ENCODE measurements at places on chromosomes 1 and 21.

GRCh38 chr1:195328681-195329080 is 1279.6 kb downstream of the KCNT2 start:
- no peak for DNase-seq

- DNase-seq: no peak
Observed at GRCh38 chr1:151001602-151002001, 5.1 kb downstream of the MINDY1 start.

GRCh38 chr1:46714976-46715375 is 3.9 kb downstream of the EFCAB14 start:
- DNase-seq: no peak

DNA sequence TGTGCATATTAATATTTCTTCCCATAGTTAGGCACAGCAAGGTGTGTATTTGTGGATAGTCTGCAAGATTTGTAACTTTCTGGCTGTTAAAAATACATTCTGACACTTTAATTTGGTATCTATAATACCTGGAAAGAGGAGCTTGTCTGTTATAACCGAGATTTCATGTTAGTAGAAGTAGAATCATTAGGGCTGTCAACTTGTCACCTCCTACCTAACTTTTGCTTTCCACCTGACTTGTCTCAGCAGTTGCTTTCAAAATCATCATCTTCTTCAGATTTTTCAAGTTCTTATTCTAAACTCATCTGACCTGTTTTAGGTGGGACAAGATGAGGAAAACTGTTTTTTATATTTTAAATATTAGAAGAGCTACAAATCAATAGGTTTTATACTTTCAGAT is 11.0 kb downstream of the RWDD3 start:
- no peak for DNase-seq

DNA sequence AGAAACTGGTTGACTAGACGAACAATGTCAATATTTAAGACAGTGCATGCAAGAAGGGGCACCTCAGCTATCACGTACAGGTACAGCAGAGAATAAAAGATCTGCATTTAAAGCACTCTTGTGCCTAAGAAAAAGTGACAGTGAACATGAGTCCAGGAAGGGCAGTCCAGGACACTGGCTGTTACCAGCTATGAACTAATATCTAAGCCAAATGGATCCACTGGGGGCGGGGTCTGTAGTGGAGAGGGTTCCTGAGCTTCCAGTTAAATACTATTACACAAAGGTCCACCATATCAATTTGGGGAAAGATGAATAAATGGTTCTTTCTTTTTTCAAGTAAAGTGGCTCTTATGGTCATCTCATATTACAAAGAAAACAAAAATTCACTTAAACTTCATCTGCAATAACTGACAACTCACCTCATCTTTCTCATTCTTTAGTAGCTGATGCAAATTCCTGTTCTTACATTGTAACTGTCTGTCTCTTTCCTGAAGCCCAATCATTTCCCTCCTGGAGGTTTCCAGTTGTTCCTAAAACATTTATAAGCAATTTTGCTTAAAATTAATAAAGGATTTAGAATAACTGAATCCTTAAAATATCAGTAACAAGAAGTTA is 24.5 kb downstream of the SSX2IP start:
- DNase-seq: no peak

DNA sequence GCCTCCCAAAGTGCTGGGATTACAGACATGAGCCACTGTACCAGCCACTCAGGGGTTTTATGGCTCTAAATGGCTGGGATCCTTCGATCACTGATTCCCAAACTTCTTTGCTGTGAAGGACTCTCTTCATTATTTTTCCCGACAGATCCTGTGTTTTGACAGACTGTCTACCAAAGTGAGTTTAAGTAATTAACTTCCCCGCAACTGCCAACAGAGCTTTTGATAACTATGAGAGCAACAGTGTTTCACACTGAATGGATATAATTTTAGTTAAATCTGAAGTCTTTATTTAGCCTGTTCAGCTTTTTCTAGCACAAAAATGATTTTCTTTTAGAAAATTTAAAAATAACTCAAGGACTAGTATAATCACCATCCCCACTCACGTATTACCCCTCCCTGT is 12.6 kb upstream of the RABIF start:
- DNase-seq: no peak

Measured in stimulated activated CD4-positive, alpha-beta T cell treated with anti-CD3 and anti-CD28 coated beads, Interleukin-4, amount 100 ng/mL, for 48 hours (primary cell).